ENCODE measurements at places on chromosomes 2 and 18.

DNA sequence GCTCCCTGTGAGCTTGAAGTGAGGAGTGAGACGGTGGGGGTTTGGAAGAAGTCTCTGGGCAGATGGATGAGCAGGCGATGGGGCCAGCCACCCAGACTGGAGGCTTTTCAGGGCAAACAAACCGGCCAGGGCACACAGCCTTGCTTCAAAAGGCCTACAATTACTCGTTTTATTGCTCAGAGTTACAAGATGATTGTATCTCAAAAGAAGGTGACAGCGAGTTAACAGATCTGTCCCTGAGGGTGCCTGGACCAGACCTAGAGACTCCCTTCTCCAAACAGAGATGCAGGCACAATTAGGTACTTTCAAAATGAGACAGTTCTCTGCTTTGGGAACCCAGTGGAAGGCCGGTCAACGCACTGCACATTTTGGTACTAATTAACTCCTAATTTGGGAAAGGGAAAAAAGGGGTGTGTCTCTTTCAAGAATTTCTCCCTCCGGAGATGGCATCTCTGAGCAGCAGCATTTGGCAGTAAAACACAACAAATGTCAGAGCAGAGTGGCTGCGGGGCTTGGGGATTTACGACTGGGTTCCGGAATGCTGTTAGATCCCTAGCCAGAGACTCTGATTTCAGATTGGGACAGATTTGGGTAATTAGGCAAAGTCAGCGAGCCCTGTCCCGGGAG, 226.7 kb downstream of the TTC32 start:
- no peak for DNase-seq

- DNase-seq: no peak
These were observed 1499.4 kb downstream of the SUCLG1 start for GRCh38 chr2:82959727-82960126.

GRCh38 chr2:9004338-9005204, 1.1 kb upstream of the MBOAT2 start:
- no peak for DNase-seq

DNA sequence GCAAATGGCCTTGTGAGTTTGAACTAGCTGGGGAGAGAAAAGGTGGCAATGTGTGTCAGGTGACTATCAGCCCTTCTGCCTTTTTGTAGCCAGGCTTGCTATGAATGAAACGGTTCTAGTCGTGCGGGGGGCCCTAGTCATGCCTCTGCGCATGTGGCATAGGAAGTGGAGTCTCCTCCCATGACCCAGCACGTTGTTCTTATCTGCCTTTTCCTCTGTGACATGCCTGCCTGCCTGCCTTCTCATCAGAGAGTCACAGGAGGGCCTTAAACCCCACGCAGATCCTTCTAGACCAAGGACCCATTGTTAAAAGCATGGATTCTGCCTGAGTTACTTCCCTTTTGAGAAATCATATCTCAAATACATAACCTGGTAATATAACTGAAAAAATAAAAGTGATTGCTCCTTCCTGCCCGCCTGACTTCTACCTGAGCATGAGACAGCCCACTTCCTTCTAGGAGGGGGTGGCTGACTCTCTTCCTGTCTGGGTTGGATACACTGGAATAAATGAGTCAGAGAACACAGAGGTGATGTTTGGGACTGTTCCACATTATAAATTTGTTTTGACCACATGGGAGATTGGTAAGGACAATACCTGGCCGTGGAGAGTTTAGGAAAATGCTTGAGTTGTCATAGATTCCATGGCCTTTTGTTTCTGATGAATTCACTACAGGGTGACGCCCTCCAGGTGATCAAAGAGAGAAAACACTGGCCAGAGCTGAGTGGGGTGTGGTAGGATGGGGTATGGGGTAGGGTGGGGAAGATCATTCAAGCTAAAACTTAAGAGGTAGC, 49.8 kb downstream of the FBLN7 start:
- no peak for DNase-seq

DNA sequence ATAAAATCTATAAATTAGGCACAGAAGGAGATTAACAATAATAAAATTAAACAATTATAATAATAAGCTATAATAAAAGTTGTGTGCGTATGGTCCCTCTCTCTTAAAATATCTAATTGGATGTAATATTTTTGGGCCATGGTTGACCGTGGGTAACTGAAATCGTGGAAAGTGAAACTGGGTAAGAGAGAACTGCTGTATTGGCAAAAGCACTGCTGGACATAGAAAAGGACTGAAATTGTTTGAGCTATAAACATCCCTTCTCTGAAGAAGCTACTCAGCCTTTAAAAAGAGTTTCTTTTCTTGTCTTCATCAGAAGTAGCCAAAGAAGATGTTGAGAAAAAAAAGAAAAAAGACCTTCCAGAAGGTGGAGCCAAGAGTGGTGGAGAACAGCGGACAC, 379.4 kb downstream of the ZNF521 start:
- DNase-seq: no peak

DNA sequence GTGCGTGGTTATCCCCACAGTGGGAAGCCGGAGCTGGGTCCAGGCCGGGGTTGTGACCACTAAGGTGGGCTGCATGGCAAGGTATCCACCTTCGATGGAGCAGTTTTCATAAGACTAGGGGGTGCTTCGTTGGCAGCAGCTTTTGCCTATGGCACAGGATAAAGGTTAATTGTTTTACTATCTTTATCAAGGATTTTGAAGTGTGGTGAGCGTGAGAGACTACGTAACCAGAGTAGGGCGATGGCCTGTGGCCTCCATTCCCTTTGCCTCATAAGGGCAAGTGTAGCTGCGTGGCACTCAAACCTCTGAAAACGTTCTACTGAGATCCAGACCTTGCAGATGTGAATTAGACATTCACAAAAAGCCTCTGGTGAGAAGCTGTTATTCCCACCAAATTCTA, 206.6 kb downstream of the ACKR3 start:
- DNase-seq: no peak

- no peak for DNase-seq
These were observed 31.8 kb upstream of the CAVIN2 start for GRCh38 chr2:191878548-191879279.

DNA sequence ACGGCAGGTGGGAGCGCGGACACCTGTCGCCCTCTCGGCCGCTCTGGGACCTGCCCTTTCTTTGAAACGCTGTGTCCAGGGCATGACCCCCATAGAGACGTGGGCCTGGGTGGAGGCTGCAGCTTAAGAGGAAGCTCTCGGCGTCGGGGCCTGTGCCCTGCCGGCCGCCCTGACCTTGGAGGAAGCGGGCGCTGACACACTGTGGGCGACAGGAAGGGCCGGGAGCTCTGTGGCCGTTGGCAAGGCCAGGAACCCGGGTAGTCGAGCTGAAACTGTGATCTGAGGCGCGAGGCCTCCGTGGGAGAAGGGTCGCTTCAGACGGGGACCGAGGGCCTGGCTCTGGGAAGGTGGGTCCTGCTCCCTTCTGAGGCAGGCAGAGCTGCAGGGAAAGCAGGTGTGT, 28.2 kb downstream of the KCNG2 start:
- DNase-seq: no peak

DNA sequence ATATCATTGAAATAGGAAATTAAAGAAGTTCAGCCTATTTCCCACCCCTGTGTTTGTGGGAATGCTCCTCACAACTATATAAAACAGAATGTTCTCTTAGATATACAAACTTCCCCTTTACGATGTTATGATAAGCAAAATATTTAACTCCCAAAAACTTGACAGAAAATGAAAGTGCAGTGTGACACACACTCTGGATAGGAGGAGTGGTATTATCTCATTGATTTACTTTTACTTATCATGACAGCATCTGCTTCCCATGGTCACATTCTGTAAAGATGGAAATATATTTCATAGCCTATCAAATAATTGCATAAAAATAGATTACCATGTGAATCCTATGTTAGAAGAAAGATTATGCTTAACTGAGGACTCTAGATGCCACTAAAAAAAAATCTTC, 96.6 kb upstream of the STK17B start:
- DNase-seq: no peak

- DNase-seq: no peak
These were observed 19.9 kb upstream of the TMEM131 start for GRCh38 chr2:98015671-98016070.

GRCh38 chr2:204126705-204127104, 190.1 kb downstream of the ICOS start:
- no peak for DNase-seq

DNA sequence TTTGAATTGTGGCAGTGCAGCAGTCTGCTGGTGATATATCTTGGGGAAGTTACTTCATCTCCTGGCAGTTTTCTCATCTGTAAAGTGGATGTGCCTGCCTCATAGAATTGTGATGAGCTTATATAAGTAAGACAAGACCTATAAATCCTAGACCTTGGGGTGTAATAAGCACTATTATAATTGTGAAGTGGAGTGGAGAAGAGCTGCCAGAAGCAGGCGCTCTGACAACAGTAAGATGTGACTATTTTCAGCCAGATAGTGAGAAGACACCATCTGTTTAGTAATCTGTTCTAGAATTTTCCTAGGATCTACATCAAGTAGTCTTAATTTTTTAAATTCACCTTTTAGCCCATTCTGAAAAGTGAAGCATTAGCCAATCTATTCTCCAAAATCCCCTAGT, 85.6 kb upstream of the TSPYL6 start:
- DNase-seq: no peak

DNA sequence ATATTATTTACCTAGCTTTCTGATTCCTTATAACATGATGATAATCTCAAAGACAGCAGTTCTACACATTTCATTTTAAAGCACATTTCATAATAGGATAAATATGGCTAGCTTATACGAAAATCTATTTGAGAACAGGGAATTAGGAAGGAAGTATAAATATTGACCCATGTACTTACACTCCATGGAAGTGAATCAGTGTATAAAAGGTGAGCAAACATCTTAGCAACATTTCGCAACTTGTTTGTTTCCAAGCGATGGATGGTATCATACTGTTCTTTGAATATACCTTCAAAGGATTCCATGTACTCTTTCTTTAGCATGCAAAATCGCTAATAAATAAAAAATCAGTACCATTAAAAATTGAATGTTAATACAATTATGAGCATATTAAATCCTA, 53.1 kb downstream of the CWC22 start:
- DNase-seq: no peak

DNA sequence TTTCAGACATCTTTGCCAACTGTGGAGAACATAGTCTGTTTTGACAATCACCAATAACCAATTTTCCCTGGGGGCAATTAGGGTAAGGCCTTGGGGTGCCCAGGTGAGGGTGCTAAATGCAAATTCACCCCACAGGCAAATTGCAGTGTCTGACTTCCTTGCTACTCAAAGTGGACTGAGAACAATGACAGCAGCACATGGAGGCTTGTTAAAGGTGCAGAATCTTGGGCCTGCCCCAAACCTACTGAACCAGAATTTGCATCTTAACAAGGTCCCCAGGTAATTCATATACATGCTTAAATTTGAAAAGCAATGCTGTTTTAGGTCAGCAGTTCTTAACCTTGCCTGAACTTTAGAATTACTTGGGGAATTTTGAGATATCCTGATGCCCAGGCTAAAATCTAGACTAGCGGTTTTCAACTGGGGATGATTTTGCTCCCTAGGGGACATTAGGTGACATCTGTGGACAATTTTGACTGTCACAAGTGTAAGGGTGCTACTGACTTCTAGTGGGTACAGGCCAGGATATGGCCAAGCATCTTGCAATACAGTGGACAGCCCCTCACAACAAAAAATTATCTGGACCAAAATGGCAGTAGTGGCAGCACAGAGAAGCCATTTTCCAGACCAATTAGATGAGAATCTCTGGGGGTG, 80.2 kb upstream of the GCFC2 start:
- no peak for DNase-seq

GRCh38 chr2:26144953-26145680, 27.8 kb upstream of the GAREM2 start:
- no peak for DNase-seq

- no peak for DNase-seq
These were observed 9.4 kb downstream of the BCL11A start for GRCh38 chr2:60544062-60544461.

GRCh38 chr2:85210511-85210910, 77.3 kb downstream of the TCF7L1 start:
- no peak for DNase-seq

DNA sequence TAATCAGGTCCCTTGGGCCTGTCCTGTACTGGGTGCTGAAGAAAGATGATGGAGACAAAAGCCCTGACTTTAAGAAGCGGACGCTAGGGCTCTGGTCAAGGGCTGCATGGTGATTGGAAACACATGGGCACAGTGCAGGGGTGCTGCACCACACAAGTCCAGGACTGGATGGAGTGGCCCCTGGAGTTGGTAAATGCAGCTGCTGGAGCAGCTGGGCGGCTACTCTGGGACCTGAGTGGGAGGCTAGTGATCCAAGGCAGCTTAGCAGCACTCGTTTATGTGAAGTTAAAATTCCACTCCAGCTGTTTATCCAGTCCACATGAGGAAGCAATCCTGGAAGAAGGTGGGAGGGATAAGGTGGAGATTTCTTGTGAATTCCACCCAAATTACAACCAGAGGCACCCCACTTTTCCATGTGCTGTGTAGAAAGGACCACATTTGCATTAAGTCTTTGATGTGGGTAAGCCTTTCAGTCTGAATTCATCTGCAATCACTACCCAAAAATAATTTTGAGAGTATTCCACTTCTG, 24.9 kb downstream of the MERTK start:
- no peak for DNase-seq

DNA sequence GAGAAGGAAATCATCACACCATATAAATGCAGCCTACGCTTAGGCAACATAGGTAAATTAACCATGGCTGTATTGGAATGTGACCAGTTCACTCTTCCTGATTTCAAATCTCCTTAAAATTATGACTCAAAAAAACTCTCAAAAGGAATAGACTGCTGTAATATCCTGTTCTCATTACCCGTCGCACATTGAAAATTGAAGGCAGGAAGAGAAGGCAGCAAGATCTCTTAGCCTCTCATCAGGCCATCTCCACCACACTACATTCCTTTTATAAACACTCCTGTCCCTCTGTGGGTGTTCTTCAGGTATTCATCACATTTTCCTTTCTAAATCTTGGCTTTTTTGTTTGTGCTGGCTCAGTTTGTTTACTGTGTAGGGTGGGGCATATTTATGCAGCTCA, 83.2 kb downstream of the PPP1R1C start:
- DNase-seq: no peak

- DNase-seq: no peak
These were observed 136.2 kb downstream of the FMNL2 start for GRCh38 chr2:152470861-152471854.

DNA sequence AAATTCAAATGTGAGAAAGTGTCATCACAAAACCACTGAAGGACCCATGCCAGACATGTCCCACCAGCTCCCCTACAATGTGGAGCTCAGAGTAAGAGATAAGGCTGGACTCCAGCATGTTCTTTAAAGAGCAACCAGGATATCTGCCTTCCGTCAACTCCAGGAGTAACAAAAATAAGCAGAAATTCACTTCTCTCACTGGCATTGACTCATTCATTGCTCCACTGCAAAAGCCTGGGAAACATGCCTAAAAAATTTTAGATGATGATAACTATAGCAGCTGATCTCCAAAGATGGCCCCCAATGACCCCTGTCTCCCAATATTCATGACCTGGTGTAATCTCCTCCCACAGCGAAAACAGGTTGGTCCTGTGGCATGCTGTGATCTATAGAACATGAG, 314.5 kb downstream of the NCKAP5 start:
- no peak for DNase-seq

- DNase-seq: no peak
These were observed 8.1 kb downstream of the MARS2 start for GRCh38 chr2:197713271-197713670.

GRCh38 chr2:41194230-41194629, 742.3 kb upstream of the SLC8A1 start:
- DNase-seq: no peak
